Airway epithelial cell (primary cell): ENCODE measurements at places on chromosomes 7 and 10. TPM values are rescaled to one million over a fixed set of nuclear protein-coding genes. Genes with fewer than 3 reads are reported as not detected.

Gene FFAR4
- not detected in 2 replicates for total RNA-seq

Gene SUN3
- total RNA-seq = not detected in 2 replicates

Gene CFAP70
- total RNA-seq = 0.33 and 0.42 TPM in 2 replicates

Gene VSTM4
- total RNA-seq = 0.05 and 0.07 TPM in 2 replicates

Gene NEBL
- total RNA-seq = 13.4 and 17.1 TPM in 2 replicates

Gene GRID2IP
- 0.21 and 0.70 TPM in 2 replicates for total RNA-seq

Gene CTNNA3
- 0.07 TPM in 1 of 2 replicates, not detected in the other for total RNA-seq

Gene ZNF467
- 4.4 and 4.6 TPM in 2 replicates for total RNA-seq

Gene PIK3AP1
- total RNA-seq = 0.14 and 0.19 TPM in 2 replicates

Gene C10orf105
- total RNA-seq = 0.14 TPM in 1 of 2 replicates, not detected in the other

Gene MUC12
- under 0.01 TPM in 1 of 2 replicates, not detected in the other for total RNA-seq

Gene KLF14
- not detected in 2 replicates for total RNA-seq

Gene H2BK1
- not detected in 2 replicates for total RNA-seq

Gene PAX4
- not detected in 2 replicates for total RNA-seq

Gene POLL
- total RNA-seq = 20.2 and 37.8 TPM in 2 replicates

Gene GPC2
- total RNA-seq = 1.9 and 2.5 TPM in 2 replicates

Gene SLC25A13
- 19.0 and 22.8 TPM in 2 replicates for total RNA-seq

Gene ZNF32
- 14.5 and 22.4 TPM in 2 replicates for total RNA-seq

Gene TAS2R41
- not detected in 2 replicates for total RNA-seq

Gene POLR2J2
- total RNA-seq = 0.19 and 4.0 TPM in 2 replicates

Gene ZNF22
- 7.9 and 10.3 TPM in 2 replicates for total RNA-seq

Gene IL6
- 1.1 and 1.6 TPM in 2 replicates for total RNA-seq

Gene GALNT17
- total RNA-seq = not detected in 2 replicates

Gene UPF2
- 10.6 and 14.1 TPM in 2 replicates for total RNA-seq

Gene HSPA12A
- total RNA-seq = 1.5 and 2.2 TPM in 2 replicates

Gene ZNF365
- total RNA-seq = 0.14 and 0.42 TPM in 2 replicates

Gene CYP2C19
- 0.14 TPM in 1 of 2 replicates, not detected in the other for total RNA-seq

Gene STAMBPL1
- total RNA-seq = 7.3 and 9.0 TPM in 2 replicates

Gene EVX1
- not detected in 2 replicates for total RNA-seq

Gene GALNT11
- total RNA-seq = 42.5 and 52.1 TPM in 2 replicates

Gene GNAT3
- total RNA-seq = not detected in 2 replicates

Gene HOXA11
- total RNA-seq = not detected in 2 replicates

Gene GCK
- total RNA-seq = 0.28 TPM in 1 of 2 replicates, not detected in the other

Gene DENND11
- total RNA-seq = 6.4 and 8.7 TPM in 2 replicates

Gene TMEM209
- 11.4 and 13.6 TPM in 2 replicates for total RNA-seq

Gene CROT
- total RNA-seq = 17.3 and 21.2 TPM in 2 replicates

Gene PHKG1
- total RNA-seq = 0.07 TPM in 1 of 2 replicates, not detected in the other

Gene GATA3
- 0.09 and 0.35 TPM in 2 replicates for total RNA-seq

Gene NUTM2E
- total RNA-seq = not detected in 2 replicates

Gene NKX1-2
- 3.3 and 4.0 TPM in 2 replicates for total RNA-seq

Gene MICALL2
- 20.7 and 31.0 TPM in 2 replicates for total RNA-seq

Gene PAPOLB
- total RNA-seq = not detected in 2 replicates

Gene LDB1
- total RNA-seq = 40.4 and 55.8 TPM in 2 replicates

Gene NRCAM
- total RNA-seq = 1.1 and 2.6 TPM in 2 replicates

Gene DNAH11
- 0.23 and 1.3 TPM in 2 replicates for total RNA-seq

Gene ATOH7
- total RNA-seq = not detected in 2 replicates

Gene TMEM120A
- total RNA-seq = 18.0 and 19.5 TPM in 2 replicates

Gene NRBF2
- total RNA-seq = 19.2 and 20.4 TPM in 2 replicates

Gene ANXA7
- 72.2 and 95.4 TPM in 2 replicates for total RNA-seq

Gene CREB3L2
- total RNA-seq = 18.0 and 28.1 TPM in 2 replicates
